ENCODE measurements at places on chromosomes 6 and 20. TPM values are rescaled to one million over a fixed set of nuclear protein-coding genes. Genes with fewer than 3 reads are reported as not detected.

MEI4 gene
- total RNA-seq = not detected

TRIM31 gene
- total RNA-seq = 2.0 TPM

PAK1IP1 gene
- 25.2 TPM for total RNA-seq

OR12D3 gene
- total RNA-seq = not detected

RFX6 gene
- not detected for total RNA-seq

SLC17A3 gene
- 1.00 TPM for total RNA-seq

PAX1 gene
- not detected for total RNA-seq

MEP1A gene
- total RNA-seq = not detected

ADGRF5 gene
- not detected for total RNA-seq

CDH4 gene
- 6.7 TPM for total RNA-seq

MLIP gene
- not detected for total RNA-seq

DEFB125 gene
- not detected for total RNA-seq

PIGU gene
- 25.1 TPM for total RNA-seq

All from A549 treated with DMSO at 1 μM for 4 hours (cell line).